T-helper 9 cell (primary cell): ENCODE measurements at places on chromosomes 11 and 22.

GRCh38 chr11:11252403-11252802 is 100.6 kb downstream of the CSNK2A3 start:
- DNase-seq = no peak

- no peak for DNase-seq
Observed at GRCh38 chr11:58900479-58901420, 38.5 kb upstream of the GLYATL1 start.

- DNase-seq = no peak
Observed at GRCh38 chr11:70532066-70532440, 133.7 kb downstream of the CTTN start.

- no peak for DNase-seq
Observed at GRCh38 chr11:134150195-134150903, 73.4 kb downstream of the NCAPD3 start.

DNA sequence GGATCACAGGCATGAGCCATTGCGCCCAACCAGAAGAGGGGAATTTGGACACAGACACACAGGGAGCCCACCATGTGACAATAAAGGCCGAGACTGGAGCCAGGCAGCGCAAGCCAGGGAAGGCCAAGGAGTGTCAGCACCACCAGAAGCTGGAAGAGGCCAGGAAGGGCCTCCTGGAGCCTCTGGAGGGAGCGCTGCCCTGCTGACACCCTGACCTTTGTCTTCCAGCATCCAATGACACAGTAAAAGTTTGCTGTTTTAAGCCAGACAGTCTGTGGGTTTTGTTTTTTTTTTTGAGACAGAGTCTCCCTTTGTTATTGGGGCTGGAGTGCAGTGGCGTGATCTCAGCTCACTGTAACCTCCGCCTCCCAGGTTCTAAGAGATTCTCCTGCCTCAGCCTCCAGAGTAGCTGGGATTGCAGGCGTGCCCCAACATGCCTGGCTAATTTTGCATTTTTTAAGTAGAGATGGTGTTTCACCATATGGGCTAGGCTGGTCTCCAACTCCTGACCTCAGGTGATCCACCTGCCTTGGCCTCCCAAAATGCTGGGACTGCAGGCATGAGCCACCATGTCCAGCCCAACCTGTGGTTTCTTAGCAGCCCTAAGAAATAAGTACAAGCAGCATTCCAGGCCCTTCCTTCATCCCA is 215.8 kb downstream of the CTTN start:
- DNase-seq = no peak

DNA sequence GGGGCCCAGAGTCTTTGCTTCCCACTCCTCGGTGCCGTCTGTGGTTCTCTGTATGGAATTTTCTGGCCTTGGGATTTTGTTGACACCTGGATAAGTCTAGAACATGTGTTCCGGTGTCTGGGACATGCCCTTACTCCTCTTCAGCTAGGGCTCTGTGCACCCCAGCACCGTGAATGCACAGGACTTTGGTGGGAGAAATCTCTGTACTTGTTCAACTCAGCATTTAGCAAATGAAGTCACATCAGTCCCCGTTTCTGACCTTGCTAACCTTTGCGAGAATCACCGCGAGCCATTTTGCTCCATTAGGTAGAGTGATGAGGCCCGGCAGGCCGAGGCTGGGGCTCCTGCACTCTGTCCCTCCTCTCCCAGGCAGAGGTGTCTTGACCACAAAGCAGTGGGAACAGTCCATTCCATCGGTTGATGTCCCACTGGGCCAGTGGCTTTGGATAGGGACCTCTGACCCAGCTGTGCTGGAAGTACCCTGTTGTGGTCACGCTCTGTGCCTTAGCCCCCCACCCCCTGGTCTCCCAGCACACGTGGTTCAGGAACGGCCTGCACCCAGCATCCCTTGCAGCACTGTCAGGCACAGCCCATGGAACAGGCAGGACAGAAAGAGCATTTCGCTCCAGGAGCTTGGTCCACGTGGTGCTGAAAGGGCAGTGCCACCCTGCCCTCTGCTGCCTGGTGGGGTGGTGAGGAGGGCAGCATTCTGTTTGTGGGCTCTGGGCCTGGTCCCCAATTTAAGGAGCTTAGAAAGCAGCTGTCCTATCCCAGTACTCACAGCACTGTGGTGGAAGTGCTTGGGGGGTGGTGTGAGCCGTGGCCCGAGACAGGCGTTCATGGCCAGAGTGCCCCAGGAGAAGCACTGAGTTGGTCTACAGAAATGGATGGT is 73.4 kb downstream of the MED15 start:
- no peak for DNase-seq

DNA sequence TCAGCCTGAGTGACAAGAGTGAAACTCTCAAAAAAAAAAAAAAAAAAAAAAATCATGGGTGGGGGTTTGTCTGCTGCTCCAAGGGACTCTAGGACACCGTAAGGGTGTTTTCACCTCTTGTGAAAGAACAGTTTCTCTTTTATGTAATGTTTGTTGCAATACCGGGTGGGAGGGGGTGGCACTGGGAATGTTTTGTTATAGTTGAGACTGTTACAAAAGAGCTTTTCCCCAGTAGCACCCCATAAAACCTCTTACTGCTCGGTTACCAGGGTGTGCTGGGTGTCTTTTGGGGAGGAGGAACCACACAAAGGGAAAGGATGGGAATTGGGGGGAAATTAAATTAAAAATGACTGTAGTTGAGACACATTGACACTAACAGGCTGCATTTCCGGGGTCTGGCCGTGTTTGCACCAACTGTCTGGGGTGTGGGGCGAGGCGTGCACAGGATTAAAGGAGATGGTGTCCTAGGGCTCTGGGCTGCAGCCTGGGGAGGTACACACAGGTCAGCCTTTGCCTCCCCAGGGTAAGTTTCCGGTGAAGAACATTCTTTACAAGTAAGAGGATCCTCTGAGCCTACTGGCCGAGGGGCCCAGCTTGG is 1.6 kb downstream of the NFAM1 start:
- DNase-seq = no peak
